Naive thymus-derived CD4-positive, alpha-beta T cell (primary cell): ENCODE measurements at places on chromosomes 1 and 21. TPM values are rescaled to one million over a fixed set of nuclear protein-coding genes. Genes with fewer than 3 reads are reported as not detected.
A peak's percentile ranks its signal among the peaks of the same experiment; 100 is the strongest.

The C8A gene
- total RNA-seq: not detected in 2 replicates

The CD5L gene
- not detected for total RNA-seq

The ZNF648 gene
- total RNA-seq: not detected

The RYR2 gene
- total RNA-seq: 0.05 TPM in 2 replicates

The OR2G6 gene
- not detected in 2 replicates for total RNA-seq

The CHD5 gene
- total RNA-seq: 2.2 and 2.8 TPM in 2 replicates

The NUP210L gene
- not detected for total RNA-seq

DNA sequence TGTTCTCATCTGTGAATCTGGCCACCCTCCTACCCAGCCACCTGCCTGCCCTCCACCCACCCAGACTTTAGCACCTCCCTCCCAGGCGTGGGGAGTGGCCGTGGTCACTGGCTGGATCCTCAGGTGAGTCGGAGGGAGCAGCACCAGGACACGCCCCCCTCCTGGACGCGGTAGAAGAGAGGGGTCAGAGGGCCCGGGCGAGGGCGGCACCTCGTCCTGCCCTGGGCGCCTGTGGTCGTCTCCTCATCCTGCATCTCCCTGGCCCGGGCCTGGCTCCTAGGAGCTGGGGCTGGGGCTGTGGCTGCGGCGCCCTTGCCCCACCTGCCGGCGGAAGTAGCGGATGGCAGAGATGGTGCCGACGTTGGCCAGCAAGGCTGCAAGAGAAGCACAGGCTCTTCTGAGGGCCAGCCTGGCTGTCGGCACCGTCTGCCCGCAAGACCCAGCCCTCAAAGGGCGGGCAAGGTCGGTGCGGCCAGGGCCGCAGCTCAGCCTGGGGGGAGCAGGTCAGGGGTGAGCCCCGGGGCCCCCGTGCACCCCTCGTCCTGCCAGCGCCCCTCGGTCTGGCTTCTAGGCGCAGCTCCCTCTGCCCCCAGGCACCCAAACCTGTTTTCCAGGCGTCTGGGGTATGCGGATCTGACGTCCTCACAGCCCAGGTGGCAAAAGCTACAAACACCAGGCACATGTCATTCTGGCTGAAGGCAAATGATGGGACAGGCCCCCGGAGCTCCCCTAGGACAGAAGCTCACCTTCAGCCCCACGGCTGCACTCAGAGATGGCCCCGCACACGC, 5.8 kb downstream of the PERM1 start:
- peak; percentile 65 for DNase-seq

DNA sequence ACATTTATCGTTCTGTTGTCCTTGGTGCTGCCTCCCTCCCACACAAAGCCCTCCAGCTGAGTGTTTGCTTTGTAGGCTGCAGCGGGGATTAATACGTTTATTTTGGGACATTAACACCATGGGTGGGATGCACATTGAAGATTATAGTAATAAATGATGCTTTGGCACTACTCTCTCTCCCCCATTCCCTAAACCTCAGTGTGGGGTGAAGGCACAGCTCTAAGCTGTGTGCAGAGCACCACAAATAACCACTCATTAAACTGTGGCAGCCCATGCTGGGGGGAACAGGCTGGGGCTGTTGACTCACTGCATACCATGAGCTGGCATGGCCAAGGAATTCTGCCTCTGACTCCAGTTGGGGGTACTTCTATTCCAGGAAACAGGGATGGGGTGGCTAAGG, 7.7 kb downstream of the PCP4L1 start:
- DNase-seq: no peak

DNA sequence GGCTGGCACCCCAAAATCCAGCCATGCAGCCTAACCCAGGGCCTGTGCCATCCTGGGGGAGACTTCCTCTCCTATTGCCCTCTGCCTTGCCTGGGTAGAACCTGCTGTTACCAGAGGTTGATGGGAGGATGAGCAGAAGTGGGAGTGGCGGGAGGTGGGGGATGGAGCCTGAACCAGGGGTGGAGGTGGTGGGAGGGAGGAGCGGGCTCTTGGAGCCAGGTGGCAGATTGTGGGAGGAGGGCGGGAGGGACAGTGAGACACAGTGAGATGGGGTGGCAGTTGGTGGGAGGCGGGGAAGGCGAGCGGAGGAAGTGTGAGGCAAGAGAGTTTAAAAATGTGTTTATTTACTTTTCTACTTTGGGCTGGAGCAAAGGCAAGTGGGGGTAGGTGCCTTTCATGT, 87.3 kb downstream of the KCNJ6 start:
- DNase-seq: no peak

GRCh38 chr1:55180075-55180670, 35.0 kb downstream of the USP24 start:
- no peak for DNase-seq

DNA sequence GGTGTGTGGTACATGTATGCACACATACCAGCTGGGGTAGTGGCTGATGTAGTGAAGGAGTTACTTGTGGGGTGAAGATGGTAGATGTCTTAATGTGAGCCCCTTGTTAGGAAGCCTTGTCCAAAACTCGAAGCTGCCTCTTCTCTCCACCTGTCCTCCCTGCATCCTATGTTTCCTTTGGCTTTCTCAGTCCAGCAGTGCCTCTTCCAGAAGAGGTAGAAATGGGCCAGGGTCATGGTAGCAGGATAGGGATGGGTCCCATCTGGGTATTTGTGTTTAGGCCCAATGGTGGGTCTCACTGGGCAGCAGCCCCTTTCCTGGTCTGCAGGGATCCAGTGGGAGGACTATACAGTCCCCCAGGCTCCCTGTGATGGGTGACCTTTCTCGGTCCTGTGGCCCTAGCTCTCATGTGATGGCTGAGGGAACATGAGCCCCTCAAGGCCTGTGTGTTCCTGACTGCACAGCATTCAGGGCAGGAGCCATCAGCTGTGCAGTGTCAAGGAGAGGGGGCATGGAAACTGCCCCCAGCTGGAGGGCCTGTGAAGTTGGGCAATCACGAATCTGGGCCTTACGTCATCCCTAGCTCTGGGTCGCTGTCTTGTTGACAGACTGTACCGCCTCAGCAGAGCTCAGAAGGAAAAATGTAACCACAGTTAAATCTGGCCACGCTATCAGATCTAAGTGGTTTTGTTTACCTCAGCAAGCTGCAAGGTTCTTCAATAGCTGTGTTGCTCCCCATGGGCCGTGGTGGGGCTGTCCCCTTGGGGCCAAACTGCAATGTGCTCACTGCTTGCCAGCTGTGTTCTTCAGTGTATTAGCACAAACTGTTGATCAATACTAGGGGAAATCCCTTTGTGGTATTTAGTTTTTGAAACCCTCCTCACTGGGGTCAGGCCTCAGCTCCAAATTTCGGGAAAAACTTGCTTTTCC, 82.7 kb downstream of the NOS1AP start:
- DNase-seq: no peak

DNA sequence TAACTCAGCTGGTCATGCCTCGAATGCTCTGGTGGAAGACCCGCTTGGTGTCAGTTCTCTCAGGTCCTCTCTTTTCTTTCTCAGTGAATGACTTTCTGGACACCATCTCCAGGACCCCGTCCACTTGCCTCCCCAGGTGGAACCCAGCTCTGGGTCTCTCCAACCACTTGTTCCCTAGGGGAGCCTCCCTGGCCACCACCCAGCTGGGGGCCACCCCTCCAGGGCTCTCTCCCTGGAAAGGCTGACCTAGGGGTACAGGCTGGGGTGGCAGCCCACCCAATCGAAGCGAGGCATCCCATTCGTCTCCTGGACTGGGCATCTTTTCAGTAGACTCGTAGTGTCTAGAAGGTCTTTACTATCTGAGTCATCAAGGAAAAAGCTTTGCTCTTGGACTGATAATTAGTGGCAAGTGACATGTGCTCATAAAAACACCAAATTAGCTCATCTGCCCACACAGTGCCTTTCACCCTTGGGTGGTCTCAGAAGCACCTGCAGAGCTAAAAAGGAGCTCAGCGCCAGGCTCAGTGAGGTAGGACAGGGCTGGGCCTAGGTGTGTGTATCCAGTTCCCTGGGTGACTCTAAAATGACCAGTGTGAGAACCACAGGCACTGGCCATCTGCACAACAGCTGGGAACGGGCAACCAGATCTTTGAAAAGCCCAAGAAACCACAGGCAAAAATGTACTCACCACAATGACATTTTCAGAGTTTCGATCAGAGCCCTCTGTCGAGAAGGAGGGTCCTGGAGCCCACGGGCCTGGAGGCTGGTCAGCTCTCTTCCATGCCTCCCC, 2.4 kb upstream of the PDXK start:
- DNase-seq: no peak

- no peak for DNase-seq
Measured at GRCh38 chr1:205073511-205073910, 10.7 kb downstream of the TMEM81 start.

GRCh38 chr1:81834921-81835698, 34.4 kb downstream of the ADGRL2 start:
- no peak for DNase-seq

DNA sequence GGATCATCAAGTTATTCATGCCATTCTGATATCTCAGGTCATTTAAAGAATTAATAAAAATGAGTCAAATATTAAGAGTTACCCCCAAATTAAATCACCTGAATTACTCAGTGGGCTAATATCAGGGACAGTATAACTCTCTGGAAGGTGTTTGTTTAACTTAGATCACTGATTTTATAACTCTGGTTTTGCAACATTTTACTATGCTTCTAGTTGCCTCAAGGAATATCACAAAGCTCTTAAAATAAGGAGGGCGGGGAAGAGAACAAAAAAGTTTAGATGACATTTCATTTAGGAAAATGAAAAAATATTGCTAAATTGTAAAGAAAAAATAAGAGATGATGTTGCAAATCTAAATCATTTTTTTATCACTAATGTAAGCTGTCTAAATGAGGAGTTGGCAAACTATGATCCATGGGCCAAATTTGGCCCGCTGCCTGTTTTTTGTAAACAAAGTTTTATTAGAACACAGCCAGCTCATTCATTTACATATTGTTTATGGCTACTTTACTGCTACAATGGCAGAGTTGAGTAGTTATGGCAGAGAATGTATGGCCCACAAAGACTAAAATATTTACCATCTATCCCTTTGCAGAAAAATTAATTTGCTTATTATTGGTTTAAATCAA, 31.9 kb upstream of the SLC19A2 start:
- DNase-seq: no peak

DNA sequence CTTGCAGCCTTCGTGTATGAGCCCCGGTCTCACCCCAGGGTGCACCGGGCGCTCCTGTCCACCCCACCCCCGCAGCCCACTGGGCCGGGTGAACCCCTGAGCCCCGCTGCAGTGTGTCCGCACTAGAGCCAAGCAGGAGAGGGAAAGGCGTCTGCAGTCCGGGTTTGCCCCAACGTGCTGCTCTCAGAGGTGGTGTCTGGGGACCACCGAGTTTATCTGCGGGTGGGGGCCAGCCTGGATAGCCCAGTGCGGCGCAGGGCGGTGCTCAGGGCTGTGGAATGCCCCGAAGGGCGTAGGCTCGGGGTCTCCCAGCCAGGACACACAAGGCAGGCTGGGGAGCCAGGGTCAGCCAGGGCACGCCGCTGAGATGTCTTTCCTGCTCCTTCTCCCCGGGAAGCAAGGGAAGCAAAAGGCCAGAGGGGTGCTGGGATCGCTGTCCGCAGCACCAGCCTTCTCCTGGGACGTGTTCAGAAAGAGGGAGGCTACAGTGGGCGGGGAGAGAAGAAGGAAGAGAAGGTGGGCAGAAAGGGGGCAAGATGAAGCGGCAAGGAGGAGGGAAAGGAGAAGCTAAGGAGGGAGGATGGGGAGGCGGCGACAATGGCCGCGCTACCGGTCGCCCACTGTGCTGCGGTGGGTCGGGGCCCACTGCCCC, 56.6 kb downstream of the MAB21L3 start:
- DNase-seq: no peak

DNA sequence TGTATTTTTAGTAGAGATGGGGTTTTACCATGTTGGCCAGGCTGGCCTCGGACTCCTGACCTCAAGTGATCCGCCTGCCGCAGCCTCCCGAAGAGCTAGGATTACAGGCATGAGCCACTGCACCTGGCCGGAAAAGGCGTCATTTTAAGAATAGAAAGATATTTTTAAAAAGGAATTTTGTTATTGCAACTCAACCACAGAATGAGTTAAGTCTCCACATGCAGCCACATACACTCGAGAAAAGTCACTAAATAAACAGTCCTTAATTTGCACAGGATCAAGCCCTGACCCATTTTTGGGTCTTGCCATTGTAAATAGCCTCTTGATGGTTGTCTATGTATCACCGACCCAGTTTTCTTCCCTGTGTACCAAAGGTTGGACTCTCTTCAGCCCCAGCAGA, 85.5 kb downstream of the FBXO2 start:
- DNase-seq: no peak

DNA sequence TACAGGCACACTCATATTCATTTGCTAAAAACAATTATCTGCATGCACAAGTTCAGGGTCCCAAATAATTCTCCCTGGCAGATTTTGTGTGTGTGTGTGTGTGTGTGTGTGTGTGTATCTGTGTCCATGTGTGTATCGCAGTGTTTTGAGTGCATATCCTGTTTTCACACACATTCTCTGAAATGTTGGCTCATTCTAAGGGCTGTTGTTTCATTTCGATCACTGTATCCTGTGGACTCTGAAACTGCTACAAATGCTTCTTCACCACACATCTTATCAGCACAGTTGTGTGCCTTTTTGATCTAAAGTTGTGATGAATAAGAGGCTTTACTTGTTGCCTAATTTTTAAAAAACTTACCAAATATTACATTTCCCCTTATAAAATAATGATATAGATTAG, 34.6 kb downstream of the NR5A2 start:
- no peak for DNase-seq

GRCh38 chr1:54816951-54817350, 15.8 kb upstream of the TTC22 start:
- DNase-seq: no peak

- DNase-seq: no peak
Measured at GRCh38 chr1:109959632-109959973, 25.0 kb upstream of the AHCYL1 start.

GRCh38 chr21:17359781-17360180, 153.1 kb upstream of the CXADR start:
- no peak for DNase-seq

DNA sequence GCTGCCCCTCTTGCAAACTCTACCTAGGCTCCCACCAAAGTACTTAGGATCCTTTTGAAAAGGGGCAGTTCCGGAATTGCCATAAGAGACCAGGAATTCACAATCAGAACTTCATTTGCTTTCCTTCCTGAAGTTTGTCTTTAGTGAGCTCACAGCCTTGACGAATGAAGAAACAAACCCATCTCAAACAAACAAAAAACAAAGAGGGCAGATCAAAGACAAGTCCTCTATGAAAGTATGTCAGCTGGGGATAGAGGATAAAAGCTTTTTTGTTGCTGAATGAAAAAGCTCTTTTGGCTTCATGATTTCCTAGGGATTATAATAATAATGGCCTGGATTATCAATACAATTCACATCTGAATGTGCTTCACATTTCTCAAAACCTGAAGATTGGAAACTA, 357.9 kb upstream of the DUSP10 start:
- no peak for DNase-seq

DNA sequence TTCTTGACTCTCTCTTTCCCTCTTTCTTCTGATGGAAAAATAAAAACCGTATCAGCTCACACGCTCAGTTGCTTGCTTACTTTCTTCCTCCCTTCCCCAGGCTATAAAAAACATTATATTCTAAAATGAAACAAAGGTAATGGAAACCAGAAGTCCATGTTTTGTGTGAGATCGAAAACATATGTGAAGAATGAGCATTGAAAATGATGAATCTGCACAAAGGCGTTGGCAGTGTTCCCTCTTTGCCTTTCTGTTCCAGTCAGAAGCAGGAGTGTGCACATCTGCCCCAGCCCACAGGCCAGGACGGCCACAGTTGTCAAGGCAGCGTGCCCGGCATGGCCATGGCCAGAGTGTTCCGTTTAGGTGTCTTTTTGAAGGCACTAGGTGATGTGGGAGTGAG, 185.3 kb upstream of the USP24 start:
- DNase-seq: no peak

GRCh38 chr21:43307677-43308070, 119.3 kb downstream of the SIK1 start:
- no peak for DNase-seq
